Stimulated activated naive CD8-positive, alpha-beta T cell treated with anti-CD3 and anti-CD28 coated beads, Interleukin-15, amount 100 ng/mL, for 72 hours (primary cell): ENCODE measurements at places on chromosomes 6 and 20.

- DNase-seq = no peak
Observed at GRCh38 chr6:108820006-108820405, 28.2 kb upstream of the ARMC2 start.

DNA sequence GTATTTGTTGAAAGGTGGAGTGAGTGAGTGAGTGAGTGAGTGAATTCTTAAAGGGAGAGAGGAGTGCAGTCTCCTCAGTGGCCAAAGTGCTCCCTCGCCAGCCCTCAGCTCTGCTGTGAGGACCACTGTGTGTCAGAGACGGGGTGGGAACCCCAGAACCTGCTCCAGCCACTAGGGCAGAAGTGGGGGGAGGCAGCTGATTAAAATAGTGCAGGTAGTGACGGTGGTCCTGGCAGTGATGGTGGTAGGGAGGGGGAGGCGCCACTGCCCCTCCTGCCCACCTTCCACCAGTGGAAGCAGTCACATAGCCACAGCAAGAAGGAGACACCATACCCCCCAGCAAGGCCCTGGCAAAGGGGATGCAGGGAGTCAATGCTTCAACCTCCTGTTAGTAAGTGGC lies 133.5 kb downstream of the PHACTR3 start:
- no peak for DNase-seq

DNA sequence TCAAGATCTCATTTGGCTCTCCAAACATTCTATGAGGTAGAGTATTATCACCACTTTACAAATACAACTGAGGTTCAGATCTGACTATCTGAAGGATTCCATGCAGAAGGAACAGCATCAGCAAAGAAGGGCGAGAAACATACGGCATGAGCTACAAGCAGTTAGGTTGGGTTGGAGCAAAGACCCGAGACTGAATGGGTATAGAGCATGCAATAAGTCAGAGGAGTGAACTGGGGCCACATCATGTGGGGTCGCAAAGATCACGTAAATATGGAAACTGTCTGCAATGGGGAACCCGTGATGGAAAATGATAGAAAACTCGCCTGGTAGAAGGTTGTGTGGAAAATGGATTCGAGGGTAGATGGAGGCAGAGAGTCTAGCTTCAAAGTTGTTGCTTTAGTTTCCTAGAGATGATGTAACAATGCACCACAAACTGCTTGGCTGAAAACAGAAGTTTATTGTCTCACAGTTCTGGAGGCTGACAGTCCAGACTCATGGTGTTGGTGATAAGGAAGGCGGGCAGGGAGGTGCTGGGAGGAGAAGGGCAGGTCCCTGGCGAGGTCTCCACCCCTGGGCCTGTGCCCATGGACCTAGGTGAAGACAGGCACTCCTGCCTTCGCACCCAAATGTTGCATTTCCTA lies 44.3 kb upstream of the BCLAF1 start:
- DNase-seq = no peak

DNA sequence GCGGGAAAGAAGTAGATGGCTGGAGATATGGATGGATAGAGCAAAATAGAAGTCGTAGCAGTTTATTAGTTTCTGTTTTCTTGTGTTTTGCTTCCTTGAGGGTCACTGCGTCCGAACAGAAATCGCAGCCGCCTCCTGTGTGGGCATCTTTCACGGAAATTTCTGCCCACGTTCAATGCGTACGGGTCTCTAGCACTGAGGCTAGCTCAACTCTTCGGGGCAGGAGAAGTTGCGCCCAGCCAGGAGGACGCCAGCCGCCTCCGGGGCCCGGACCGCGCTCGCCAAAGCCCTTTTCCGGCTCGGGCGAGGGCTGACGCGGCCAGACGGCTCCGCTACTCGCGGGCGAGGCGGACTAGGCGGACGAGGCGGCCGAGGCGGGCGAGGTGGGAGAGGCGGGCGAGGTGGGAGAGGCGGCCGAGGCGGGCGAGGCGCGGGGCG lies 814 bp downstream of the TFAP2B start:
- DNase-seq = no peak

GRCh38 chr20:49482621-49483017 lies at the start of gene KCNB1:
Gene KCNB1, minus strand, starts transcription at chr20:49482668. Its CDS starts 188 bp downstream, at chr20:49482480.
- peak; percentile 53 for DNase-seq

- DNase-seq = no peak
Observed at GRCh38 chr6:41757271-41757670, 10.1 kb upstream of the PGC start.

- DNase-seq = no peak
Observed at GRCh38 chr20:57785061-57785460, 75.2 kb upstream of the PMEPA1 start.

DNA sequence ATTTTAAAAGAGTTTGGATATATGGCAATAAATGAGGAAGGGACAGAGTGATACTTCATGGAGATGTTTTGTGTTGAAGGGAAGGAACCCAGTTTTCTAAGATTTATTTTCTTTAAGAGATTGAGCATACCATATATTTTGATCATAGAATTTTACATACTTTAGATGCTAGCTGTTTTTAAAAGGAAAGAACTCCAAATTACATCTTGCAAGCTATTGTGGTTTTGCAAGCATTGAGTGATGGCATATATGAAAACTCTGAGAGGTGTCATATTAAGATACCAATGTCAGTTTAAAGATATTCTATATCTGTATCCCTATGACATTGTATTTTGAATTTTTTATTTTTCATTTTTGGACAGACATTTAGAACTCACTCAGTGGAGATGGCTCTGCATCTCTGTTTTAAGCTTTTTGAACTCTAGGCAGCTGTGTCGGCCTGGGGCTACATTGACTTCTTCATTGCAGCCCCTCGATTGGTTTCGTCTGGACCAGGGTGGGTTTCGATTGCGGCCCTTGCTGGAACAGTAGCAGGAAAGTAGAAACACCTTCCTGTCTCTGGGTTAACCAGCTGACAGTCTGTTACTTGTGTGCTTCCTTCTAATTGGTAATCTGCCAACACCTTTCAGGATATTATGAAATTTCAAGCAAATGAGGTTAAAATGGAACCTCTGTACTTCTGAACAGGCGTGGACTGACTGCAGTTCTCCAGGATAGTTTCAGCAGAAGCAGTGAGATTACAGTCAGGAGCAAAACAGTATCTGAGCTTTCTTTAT lies 14.0 kb downstream of the IGF2R start:
- no peak for DNase-seq

GRCh38 chr6:3990692-3991491 lies 88.0 kb downstream of the FAM217A start:
- DNase-seq = peak; percentile 54

- no peak for DNase-seq
Observed at GRCh38 chr20:64100566-64100888, 6.8 kb downstream of the NPBWR2 start.

GRCh38 chr6:158474961-158475343 lies 84.9 kb upstream of the TMEM181 start:
- no peak for DNase-seq

GRCh38 chr20:46770330-46771194 lies 61.1 kb downstream of the SLC2A10 start:
- DNase-seq = no peak

- DNase-seq = peak; percentile 60
Observed at GRCh38 chr20:51497542-51498467, 44.7 kb downstream of the NFATC2 start.

- DNase-seq = no peak
Observed at GRCh38 chr20:49444553-49444990, 37.9 kb downstream of the KCNB1 start.

DNA sequence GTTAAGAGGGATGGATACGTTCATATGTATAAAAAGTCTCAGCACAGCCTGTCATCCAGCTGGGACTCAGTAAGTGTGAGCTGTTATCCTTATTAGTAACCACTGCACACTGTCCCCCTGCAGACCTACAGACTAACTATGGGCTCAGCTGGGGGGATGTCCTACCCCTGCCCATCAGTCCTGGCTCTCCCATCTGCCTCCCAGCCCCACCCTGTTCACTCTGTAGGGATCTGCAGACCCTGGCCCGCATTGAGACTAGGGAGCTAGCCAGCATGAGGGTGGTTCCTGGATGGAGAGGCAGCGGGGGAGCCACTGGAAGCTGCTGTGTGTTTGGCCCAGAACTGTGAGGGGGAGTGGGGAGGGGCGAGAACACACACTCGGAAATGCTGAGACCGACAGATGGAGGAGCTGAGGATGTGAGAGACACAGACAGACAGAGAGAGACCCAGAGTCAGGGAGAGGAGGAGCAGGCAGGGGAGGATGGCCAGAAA lies 17.1 kb downstream of the XKR7 start:
- no peak for DNase-seq

- no peak for DNase-seq
Observed at GRCh38 chr6:107832151-107833056, 8.3 kb upstream of the SCML4 start.

DNA sequence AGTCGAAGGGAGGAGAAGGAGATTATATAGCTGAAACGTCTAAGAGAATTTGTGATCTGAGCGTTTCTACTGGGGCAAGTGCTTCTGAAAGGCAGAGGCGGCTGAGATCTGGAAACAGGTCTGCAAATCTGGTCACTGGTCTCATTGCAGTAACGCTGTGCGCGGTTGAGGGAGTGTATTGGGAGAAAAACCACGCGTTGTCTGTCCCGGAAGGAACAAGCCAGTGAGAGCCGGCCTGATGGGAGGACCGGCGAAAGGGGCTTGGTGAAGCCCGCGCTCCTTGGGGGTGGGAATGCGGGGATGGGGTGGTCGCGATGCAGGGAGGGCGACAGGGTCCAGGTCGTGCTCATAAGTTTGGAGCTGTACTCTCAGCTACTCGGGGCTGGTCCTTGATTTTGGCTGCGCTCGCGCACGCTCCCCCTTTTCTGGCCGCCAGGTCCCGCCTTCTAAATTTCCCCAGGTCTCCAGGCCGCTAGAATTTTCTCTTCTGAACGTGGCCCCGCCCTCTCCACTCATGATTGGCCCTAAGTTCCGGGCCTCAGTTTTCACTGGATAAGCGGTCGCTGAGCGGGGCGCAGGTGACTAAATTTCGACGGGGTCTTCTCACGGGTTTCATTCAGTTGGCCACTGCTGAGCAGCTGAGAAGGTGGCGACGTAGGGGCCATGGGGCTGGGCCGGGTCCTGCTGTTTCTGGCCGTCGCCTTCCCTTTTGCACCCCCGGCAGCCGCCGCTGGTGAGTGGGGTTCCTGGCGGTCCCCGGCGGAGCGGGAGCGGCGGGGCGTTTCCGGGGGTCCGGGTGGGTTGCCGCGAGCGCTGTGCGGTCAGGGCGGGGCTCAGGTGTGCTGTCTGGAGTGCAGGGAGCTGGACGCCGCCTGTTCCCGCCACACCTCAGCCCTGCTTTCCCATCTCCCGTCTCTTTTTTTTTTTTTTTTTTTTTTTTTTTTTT lies at the start of gene MICB:
Gene MICB (plus strand): TSS at position 615 of the 946 bp plus-strand sequence. CDS start 49 bp downstream, at position 664.
- peak; percentile 78 for DNase-seq

DNA sequence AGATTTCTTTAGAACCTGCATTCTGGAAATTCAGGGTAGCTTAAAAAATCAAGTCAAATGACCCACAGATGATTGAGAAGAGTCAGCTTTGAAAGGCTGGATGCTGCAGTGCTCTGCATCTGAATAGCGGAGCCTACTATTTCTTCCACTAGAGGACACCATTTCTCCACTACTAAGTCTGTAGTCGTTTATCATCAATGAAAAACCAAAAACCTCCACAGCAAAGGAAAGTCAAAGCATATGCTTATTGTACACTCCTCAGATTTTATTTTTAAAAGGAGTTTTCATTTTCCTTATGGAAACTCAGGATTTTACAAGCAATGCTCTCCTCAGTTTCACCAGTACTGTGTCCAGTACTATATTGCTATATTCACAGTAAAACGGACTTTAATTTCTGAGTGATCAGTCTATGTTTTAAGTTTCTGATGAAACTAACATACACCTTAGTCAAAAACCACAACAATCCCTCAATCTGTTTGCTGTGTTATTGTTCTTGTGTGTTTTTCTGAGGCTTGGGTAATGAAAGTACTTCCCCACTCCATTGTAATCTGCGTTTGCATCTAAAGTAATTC lies 50.5 kb upstream of the ENPP5 start:
- DNase-seq = no peak

DNA sequence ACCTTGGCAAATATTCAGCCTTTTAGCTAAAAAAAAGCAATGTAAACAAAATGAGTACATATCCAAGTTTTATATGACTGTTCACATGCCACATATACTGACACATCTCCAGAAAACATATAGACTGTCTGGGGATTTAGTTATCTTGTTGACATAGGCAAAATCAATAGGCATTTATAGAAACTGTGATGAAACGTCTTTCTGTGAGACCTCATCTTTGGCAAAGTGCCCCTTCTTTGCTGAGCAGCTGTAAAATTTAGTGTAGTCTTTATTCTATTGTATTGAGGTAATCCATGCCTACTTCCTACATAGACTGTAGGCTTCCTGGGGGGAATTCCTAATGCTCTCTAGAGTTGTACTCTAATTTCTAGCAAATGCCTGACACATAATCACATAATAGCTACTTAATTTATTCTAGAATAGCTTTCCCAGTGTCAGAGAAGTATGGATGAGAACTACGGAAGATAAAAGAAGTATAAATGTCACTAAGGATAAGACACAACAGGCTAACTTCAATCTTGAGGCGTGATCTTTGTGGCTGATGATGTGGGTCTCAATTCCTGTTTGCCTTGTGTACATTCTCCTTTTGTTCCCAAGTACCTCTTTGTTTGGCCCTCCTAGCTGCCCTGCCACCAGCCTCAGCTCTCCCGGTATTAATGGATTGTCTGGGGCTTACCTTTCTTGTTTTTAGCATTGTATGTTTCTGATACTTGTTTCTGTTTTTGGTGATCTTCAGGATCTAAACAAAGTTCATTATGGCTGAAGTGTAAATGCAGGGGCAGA lies 30.6 kb downstream of the PTCHD4 start:
- no peak for DNase-seq

GRCh38 chr6:166950443-166950821 lies 5.9 kb downstream of the RNASET2 start:
- no peak for DNase-seq

- no peak for DNase-seq
Observed at GRCh38 chr20:40050596-40050995, 638.4 kb downstream of the MAFB start.

DNA sequence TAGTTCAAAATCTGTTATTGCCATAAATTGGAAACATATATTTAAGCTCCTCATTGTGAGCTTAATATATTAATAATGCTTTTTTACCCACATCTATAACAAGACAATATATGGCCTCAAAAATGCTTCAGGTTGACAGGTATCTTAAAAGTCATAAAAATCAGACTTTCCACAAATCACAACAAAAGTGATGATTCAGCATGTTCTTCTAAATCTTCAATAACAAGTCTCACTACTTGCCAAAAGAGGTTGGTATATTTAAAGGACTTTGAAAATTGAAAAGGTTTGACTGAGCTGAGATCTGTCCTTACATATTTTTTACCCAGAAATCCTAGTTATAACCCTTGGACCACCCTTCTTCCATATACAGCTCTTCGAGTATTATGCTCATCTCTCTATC lies 41.7 kb downstream of the ASCC3 start:
- DNase-seq = no peak

DNA sequence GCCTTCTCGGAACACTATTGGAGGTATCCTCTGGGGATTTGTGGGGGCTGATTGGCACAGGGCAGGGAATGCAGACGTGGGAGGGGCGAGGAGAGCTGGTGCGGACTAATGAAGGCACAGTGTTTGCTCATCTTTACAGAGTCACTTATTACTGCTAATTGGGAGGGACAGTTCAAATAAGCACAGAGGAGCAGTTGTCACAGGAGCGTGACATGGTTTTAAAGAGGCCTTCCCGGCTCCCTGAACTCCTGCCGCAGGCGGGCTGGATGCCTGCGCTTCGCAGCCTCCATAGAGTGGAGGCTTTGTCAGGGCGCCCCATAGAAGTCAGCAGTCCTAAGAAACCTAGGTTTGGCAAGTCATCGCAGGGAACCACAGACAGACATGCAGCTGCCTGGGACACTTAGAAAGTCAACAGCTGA lies 149.6 kb downstream of the LINC00237 start:
- no peak for DNase-seq

- DNase-seq = no peak
Observed at GRCh38 chr6:130239755-130240154, 17.0 kb upstream of the SAMD3 start.

- DNase-seq = no peak
Observed at GRCh38 chr6:125188037-125188436, 34.5 kb downstream of the TPD52L1 start.
